H54 (cell line): ENCODE measurements at places on chromosomes 7 and 10.

DNA sequence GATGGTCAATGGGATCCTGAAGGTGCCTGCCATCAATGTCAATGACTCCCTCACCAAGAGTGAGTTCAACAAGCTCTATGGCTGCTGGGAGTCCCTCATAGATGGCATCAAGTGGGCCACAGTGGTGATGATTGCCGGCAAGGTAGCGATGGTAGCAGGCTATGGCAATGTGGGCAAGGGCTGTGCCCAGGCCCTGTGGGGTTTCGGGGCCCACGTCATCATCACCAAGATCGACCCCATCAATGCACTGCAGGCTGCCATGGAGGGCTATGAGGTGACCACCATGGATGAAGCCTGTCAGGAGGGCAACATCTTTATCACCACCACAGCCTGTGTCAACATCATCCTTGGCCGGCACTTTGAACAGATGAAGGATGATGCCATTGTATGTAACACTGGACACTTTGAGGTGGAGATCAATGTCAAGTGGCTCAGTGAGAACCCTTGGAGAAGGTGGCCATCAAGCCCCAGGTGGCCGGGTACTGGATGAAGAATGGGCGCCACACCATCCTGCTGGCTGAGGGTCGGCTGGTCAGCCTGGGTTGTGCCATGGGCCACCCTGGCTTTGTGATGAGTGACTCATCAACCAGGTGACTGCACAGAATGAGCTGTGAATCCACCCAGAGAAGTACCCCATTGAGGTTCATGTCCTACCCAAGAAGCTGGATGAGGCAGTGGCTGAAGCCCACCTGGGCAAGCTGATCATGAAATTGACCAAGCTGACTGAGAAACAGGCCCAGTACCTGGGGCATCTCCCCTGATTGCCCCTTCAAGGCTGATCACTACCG, 63.0 kb upstream of the ANTXRL start:
- DNase-seq: no peak

GRCh38 chr10:3396116-3396515, 223.5 kb upstream of the PITRM1 start:
- no peak for DNase-seq

GRCh38 chr10:89029181-89029580, 38.6 kb downstream of the FAS start:
- DNase-seq: no peak

GRCh38 chr10:32328499-32328898, 18.5 kb downstream of the EPC1 start:
- DNase-seq: no peak

DNA sequence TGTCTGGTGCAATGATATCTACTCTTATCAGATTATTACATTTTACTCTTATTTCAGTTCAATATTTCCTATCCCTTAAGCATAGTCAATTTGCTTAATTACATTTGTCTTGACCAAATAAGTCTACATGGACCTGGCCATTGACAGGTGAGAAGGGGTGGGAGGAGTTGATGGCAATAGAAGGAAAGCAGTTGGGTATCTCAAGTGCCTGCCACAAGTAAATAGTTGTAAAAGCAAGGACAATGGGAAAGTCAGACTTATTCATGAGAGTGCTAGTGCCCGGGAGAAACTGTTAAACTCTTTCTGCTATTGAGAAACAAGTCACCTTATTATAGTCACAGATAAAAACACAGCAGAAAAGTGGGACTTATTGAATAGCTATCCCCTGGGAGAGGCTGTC, 32.4 kb upstream of the HGF start:
- no peak for DNase-seq

- no peak for DNase-seq
Observed at GRCh38 chr7:73719806-73720169, 319 bp upstream of the STX1A start.

DNA sequence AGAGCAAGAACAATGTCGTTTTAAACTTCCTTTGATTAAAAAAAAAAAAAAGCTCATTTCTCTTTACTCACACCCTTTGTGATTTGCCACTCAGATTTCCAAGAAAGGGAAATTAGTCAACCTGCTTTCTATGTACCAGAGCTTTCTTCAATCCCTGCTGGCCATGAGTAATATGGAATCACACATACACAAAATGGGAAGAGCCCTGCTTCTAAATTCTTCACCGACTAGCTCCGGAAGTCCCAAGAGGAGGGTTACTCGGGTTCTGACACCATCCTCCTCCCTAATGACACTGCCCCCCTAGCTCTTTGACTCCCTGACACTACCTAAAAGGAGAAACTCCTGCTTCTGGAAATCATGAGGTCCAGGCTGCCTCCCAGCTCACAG, 81.8 kb upstream of the SFMBT2 start:
- DNase-seq: no peak

- no peak for DNase-seq
Observed at GRCh38 chr7:367351-367901, 77.5 kb downstream of the FOXL3 start.

DNA sequence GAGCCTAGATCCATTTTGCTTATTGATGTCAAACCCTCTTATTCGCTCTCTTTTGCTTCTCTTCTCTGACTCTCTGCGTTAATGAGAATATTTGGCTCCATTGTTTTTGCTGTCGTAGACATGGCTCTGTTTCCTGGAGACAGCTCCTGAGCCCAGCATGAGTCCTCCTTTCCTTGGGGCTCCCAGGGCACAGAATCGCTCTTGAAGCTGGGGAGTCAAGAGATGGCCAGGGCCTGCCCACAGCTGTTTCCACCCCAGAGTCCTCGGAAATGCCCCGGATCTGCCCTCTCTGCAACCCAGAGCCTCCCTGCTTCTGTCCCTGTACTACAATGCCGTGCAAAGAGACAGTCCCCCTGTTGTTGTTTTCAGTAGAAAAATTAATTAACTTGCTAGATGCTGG, 566.7 kb upstream of the FOXK1 start:
- no peak for DNase-seq

GRCh38 chr10:107553470-107553869, 389.0 kb upstream of the SORCS1 start:
- DNase-seq: no peak

DNA sequence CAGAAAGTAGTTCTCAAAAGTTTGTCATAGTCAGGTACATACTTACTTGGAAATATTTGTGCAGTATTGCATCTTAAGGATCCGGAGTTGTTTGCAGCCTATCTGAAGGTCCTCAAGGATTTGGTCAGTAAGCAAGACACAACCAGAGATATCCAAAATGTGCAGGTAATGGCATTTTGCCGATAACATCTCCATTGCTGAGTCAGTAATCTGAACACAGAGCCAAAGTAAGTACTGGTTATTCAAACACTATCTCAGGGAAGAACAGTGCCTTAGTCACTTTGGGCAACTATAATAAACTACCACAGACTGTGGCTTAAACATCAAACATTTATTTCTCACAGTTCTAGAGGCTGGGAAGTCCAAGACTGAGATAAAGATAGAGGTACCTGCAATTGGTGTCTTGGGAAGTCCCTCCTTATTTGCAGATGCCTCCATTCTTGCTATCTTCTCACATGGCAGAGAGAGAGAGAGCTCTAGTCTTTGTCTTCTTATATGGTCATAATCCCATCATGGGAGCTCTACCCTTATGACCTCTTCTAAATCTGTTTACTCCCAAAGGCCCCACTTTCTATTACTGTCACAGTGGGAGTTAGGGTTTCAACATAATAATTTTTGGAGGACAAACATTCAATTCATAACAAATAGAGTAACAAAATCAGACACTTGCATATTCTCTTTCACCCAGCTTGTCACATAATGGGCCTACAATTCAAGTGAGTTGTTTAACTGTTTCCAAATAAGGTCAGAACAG, 73.4 kb downstream of the FAM185A start:
- no peak for DNase-seq

DNA sequence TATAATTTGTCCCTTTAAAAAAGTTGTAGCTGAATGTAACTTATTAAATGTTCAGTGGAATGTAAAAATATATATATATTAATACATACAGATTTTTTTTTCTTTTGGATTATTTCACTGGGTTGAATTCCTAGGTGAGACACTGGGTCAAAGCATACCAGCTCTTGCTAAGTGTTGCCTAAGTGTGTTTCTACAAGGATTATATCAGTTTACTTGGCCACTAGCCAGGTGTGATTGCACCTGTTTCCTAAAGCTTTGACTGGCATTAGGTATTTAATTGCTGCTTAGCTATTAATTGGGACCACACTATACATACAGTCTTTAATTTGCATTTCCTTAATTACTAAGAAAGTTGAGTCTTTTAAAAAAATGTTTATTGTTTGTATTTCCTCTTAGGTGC, 5.5 kb upstream of the ELOVL3 start:
- no peak for DNase-seq

- DNase-seq: no peak
Observed at GRCh38 chr10:9096288-9096687, 1041.8 kb downstream of the GATA3 start.

GRCh38 chr7:123763191-123763661, 14.4 kb upstream of the WASL start:
- DNase-seq: no peak

- no peak for DNase-seq
Observed at GRCh38 chr10:24862589-24862988, 89.8 kb downstream of the PRTFDC1 start.

DNA sequence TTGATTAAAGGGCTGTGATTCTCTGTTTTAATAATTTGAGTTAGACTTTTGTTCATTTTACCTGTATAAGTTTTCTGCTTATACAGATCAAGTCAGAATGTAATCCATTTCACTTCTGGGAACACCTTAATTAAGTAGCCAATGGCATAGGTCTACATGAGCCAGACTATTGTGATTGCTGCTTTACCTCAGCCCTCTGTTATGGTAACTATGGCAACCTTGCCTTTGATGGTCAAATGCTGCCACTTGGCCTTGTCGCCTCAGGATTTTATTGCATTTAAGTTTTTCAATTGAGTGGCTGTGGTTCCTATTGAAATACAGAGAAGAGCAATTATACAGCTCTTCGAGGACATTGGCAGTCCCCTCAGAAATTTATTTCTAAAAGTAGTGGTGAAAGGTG, 64.3 kb upstream of the TMEM106B start:
- no peak for DNase-seq

DNA sequence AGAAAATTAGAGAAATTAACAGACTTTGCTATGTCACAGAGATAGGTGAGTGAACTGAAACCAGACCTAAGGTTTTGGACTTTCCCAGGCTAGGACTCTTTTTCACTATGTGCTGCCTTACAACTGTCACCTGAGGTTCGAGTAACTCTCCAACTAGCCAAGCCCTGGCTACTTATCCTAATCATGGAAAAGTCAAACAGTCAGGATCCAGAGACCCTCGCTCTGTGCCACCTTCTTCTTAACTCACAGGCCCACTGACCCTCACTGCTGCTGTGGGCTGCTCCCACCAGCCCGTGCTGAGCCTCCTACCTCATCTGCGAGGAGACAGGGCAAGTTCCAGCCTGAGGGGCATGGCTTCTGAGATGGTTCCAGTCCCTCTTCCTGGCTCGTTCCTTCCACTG, 211.4 kb upstream of the KLF14 start:
- no peak for DNase-seq

GRCh38 chr7:106862317-106863089, 2.6 kb upstream of the PIK3CG start:
- DNase-seq: no peak

- DNase-seq: no peak
Observed at GRCh38 chr7:144821067-144821466, 14.8 kb downstream of the TPK1 start.

DNA sequence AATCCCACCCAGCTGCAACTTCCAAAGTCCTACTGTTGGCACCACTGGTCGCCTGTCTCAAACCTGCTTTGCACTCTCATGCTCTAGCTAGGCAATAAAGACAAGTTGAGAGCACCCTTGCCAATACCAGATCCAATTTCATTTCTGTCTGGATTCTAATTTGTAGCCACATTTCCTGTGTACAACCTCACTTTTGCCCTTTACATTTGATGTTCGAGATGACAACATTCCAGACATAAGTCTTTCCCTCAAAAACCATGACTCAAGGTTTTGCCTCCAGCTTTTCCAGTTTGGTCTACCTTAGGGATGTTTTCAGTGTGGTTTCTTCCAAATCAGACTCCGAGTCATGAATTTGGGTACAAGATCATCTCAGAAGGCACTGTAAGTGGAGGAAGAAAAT, 309.0 kb downstream of the GPAM start:
- no peak for DNase-seq

GRCh38 chr7:76244781-76245391, 43.2 kb downstream of the SRRM3 start:
- no peak for DNase-seq

DNA sequence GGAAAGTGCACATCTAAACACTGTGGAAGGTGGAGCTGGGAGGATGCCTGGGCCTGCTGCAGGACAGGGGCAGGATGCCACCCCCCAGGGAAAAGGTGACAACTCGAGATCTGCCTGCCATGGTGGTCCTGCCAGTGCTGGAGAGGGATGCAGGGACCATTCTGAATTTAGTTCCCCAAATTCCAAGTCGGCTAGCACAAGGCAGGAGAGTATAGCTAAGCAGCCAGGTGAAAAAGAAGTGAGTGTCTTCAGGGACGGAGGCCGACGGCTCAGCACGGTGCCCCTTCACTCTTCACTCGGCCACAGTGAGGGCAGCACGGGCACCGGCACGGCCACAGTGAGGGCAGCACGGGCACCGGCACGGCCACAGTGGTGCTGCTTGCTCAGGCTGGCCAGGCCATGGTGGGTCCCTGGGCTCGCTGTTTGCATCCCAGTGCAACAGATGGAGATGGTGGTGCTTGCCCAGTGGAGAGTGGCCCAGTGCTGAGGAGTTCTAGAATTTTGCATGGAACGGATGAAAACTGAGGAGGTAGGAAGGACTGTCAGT, 161.3 kb upstream of the SHH start:
- no peak for DNase-seq

GRCh38 chr7:22584179-22584578, 84.2 kb upstream of the STEAP1B start:
- no peak for DNase-seq

DNA sequence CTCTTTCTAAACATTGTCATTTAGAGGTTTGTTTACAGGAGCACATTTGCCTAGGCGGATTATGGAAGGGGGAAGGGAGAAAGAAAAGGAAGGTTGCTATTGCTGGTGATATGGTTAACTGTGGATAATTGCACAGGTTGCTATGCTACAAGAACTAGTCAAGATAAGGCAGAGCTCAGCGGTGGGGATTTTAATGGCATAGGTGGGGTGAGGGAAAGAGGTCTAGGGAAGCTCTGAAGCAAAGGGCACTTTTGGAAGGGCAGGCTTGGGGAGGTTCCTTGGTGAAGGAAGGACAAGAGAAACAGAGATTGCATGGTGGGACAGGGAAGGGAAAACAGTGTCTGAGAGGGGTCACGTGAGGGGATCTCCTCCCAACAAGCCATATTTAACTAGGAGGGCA, 19.5 kb downstream of the HYAL4 start:
- DNase-seq: no peak

DNA sequence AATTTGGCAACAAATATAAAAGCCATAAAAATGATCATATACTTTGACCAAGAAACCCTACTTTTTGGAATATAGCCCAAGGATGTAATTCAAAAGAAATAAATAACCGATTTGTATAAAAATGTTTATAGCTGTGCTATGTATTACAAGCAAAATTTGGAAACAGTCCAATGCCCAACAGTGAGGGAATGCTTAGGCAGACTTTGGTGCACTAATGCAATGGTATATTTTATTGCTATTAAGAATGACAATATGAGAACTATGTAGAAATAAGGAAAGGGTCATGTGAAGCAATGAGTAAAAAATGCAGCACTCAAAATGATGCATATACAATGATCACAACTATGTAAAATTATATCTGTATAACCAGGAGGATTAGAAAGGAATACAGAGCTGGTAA, 273.8 kb upstream of the HPS1 start:
- no peak for DNase-seq

- no peak for DNase-seq
Observed at GRCh38 chr10:64619102-64619501, 1097.9 kb downstream of the REEP3 start.
